Kasumi-1 (cell line): ENCODE measurements at places on chromosomes 6 and 20.

- DNase-seq, result peak; percentile 80
Measured at GRCh38 chr20:23349338-23350195, 1.0 kb upstream of the NXT1 start.

DNA sequence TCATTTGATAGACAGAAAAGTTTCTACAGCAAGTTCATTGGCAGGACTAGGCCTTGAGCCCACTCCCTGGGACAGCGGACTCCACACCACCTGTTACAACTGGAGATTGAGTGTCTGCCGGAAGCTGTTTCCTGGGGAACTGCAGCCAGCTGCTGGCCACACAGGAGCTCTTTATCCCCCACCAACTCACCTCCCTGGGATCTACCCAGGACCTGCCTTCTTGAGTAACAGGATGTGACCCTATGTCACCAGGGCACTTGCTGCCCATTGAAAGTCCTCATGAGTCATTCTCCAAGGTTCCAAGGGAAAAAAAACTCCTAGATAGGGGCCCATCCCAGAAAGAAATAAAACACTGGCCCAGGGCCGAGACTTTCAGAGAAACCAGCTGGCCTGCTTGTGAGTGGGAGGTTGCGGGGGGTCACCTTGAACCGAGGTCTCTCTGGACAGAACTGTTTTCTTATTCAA, 37.4 kb upstream of the SLC9A8 start:
- no peak for DNase-seq

DNA sequence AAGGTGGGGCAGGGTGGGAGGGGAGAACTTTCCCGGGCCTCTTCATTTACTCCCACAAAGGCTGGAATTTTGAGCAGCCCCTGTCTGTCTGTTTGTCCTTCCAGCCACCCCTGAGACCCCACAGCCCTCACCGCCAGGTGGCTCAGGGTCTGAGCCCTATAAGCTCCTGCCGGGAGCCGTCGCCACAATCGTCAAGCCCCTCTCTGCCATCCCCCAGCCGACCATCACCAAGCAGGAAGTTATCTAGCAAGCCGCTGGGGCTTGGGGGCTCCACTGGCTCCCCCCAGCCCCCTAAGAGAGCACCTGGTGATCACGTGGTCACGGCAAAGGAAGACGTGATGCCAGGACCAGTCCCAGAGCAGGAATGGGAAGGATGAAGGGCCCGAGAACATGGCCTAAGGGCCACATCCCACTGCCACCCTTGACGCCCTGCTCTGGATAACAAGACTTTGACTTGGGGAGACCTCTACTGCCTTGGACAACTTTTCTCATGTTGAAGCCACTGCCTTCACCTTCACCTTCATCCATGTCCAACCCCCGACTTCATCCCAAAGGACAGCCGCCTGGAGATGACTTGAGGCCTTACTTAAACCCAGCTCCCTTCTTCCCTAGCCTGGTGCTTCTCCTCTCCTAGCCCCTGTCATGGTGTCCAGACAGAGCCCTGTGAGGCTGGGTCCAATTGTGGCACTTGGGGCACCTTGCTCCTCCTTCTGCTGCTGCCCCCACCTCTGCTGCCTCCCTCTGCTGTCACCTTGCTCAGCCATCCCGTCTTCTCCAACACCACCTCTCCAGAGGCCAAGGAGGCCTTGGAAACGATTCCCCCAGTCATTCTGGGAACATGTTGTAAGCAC, 46.0 kb upstream of the TTPAL start:
- DNase-seq, result no peak

- no peak for DNase-seq
Measured at GRCh38 chr6:67680297-67680932, 954.7 kb upstream of the ADGRB3 start.

DNA sequence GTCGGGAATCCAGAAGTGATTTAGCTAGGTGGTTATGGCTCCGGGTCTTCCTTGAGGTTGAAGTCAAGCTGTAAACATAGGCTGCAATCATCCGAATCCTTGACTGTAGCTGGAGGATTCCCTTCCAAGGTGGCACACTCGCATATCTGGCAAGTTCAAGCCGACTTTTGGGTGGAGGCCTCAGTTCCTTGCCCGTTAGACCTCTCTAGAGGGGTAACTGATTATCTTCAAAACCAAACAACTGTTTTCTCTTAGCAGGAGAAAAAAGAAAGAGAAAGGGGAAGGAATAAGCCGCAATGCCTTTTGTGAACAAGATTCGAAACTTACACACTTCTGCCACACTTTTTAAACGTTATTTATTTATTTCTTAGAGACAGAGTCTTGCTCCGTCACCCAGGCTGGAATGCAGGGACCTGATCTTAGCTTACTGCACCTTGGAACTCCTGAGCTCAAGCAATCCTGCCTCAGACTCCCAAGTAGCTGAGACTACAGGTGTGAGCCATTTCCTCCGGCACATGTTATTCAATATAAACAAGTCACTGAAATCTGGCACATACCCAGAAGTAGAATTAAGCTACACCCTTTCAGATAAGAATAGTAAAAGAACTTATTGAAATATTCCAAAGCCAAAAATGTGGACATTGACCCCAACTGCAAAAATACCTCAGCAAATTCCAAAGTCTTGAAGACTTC, 76.3 kb downstream of the HFE start:
- no peak for DNase-seq

DNA sequence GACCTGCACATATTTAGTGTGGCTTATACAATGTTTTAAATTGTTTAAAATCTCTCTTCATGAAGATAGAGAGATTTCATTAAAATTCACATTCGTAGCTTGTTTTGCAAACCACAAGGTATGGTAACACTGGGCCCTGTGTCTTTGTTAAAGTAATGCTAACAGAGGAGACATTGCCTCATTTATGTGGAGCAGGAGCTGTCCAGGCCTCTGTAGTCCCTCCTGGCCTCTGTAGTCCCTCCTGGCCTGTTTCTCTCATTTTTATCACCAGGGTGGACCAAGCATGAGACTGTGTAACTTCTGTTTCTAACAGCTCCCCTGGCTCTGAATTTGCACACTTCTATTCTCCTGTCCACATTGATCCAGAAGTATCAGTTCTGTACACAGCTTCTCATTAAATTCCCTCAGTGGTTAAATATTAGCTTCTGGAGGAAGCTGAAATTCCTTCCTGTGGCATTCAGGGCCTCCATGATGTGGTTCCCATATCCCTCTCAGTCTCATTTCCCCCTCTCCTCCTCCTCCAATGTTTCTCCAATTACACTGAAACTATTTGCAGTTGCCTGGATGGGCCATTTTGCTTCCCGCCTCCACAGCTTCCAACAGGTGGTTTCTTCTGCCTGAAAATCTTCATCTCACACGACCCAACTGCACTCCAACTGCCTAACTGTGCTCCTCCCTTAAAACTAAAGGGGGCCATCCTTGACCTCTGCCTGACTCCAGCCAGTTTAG, 340.4 kb downstream of the SYNE1 start:
- DNase-seq, result no peak

DNA sequence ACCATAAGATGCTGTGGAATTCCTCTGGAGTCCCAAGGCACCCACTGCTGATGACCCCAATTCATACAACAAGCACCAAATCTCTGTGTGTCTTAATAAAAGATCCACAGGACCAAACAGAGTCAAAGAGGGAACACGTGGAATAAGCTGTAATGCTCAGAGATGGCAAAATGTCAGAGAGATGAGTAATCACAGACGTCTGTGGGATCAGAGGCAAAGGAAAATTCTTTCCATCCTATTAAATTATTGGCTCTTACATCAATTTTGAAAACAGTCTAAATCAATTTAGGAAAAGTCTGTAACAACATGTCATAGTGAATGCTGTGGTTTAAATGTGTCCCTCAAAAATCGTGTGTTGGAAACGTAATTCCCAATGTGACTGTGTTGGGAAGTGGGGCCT, 17.5 kb upstream of the SAMD3 start:
- DNase-seq, result no peak

- no peak for DNase-seq
Measured at GRCh38 chr20:57638173-57638894, 18.1 kb upstream of the ZBP1 start.

DNA sequence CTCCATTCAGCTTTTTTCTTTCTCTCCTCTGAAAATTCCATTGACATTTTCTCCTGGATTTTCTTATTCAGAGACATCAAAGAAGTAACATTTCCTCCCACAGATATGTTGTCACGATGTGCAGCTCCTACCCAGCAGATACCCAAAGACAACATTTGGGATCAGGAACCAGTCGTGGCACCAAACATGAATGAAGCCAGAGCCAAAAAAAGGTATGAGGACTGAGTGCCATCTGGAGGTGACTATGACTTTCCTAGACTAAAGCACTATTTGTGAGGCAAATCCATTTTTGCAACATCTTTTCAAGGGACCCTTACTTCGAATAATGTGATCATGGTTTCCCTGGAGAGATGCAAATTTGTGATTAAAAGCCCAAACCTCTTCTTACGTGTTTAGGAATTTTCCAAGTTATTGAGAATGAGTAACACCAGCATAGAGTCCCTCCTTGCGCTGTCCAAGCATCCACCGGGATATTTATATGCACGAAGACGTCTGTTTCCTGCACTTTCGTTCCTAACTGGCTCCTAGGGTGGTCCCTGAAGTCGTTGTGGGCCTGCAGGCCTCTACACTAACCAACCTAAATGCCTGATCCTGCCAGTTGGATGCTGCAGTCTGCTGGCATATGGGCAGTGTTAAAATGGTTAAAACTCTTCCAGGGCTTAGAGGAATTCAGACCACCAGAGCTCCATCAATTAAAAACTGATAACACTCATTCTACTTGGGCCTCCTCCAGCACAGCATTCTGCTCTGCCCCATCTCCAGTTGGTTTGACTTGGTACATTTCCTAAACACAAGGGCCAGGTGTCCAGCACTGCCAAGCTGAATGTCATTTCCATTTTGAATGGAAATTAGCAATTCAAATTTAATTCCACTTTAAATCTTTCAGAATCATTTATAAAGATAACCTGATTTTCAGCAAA, 256.6 kb downstream of the C6orf118 start:
- no peak for DNase-seq

- no peak for DNase-seq
Measured at GRCh38 chr6:110250838-110251237, 70.6 kb downstream of the CDC40 start.

GRCh38 chr6:23522792-23523547, 603.0 kb upstream of the NRSN1 start:
- DNase-seq, result peak; percentile 85

- DNase-seq, result peak; percentile 42
Measured at GRCh38 chr20:32470025-32470861, 112.1 kb downstream of the ASXL1 start.
